ENCODE measurements at places on chromosomes 2 and 18.

DNA sequence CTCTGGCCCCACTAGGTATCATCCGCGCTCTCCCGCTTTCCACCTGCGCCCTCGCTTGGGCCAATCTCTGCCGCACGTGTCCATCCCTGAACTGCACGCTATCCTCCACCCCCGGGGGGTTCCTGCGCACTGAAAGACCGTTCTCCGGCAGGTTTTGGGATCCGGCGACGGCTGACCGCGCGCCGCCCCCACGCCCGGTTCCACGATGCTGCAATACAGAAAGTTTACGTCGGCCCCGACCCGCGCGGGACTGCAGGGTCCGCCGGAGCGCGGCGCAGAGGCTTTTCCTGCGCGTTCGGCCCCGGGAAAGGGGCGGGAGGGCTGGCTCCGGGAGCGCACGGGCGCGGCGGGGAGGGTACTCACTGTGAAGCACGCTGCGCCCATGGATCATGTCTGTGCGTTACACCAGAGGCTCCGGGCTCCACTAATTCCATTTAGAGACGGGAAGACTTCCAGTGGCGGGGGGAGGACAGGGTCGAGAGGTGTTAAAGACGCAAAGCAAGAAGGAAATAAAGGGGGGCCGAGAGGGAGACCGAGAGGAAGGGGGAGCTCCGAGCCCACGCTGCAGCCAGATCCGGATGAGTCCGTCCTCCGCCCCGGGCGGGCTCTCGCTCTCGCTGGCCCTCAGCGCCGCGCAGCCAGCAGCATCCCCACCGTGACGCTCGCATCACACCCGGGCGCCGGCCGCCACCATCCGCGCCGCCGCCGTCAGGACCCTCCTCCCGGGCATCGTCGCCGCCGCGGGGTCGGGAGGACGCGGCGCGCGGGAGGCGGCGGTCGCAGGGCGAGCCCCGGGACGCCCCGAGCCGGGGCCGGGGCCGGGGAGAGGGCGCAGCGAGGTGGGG is 664 bp downstream of the NETO1 start:
- no peak for DNase-seq

DNA sequence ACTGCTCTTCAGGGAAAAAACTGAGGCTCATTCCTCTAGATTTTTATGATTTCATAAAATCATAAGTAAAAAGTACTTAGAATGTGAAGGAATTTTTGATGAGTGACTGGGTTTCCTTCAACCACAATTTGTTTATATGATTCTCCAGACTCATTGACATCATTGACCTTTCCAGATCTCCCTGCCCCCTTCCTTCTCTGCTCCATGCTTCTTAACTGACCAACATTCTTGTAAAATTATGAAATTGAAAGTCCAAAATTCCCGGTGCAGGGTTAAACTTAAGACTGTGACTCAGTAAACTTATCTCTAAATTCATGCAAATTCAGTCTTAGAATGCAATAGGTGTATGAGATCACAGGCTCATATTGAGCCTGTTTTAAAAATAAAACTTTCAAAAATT is 648.9 kb downstream of the TDRD15 start:
- peak; percentile 2 for DNase-seq

DNA sequence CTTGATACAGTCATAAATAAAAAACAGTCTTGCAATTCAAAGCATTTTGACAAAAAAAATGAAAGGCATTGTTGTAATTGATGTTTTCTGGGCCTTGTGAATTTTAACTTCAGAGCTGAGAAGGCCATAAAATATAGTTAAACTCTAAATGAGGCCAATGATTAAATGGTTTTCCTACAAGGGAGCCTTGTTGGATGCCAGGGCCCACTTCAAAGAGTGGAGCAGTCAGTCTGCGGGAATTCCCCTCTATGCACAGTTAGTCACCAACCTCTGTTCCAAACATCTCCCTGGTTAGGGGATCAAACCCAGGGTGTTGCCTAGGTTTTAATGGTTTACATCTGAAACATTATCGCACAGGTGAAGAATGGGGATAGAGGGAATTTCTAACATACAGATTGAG is 143.4 kb downstream of the NCKAP5 start:
- DNase-seq: no peak

GRCh38 chr2:239425631-239426030 is 24.8 kb upstream of the HDAC4 start:
- DNase-seq: no peak

- DNase-seq: no peak
Measured at GRCh38 chr18:79406708-79407107, 11.0 kb downstream of the NFATC1 start.

- DNase-seq: no peak
Measured at GRCh38 chr2:185066128-185066527, 467.8 kb downstream of the ZNF804A start.

DNA sequence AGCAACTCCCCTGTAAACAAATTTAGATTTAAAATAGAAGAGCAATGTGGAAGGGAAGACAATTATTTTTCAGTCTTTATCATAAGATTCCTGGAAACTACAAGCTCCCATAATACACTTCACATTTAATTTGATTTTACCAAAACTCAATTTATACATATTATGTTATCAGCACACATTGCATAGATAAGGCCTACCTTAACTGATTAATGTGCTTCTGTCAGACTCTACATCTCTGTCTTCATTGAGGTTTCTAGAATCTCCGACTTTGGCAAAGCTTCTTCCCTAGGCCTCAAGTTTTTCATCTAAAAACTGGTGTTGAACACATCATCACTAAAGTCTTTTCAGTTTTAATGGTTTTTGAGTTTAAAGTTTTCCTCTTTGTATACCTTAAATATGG is 366.1 kb downstream of the CLIP4 start:
- DNase-seq: no peak

DNA sequence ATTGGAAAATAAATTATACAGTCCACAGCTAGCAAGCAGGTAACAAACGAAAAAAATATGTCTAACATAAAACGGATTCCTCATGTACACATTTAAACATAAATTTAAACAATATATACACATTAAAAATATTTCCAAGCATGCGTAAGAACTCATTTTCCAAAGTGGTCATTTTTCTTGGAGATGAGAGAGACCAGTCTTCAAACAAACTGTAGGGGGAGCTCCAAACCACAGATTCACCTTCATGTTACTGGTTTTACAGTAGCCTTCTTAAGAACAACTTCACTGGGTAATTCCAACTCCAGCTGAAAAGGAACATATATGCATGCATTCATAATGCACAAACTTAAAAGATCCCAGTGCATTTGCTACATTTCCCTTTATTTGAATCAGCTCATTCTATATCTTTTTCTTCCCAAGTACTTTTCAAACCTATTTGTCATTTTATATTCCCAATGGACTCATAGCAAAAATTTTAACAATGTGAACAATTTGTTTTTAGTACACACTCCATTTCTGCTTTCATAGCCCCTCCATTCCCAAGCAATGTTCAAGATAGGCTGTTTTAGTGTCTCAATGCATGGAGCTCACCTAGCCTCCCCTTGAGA is 4.7 kb upstream of the STAMBP start:
- peak; percentile 94 for DNase-seq

- DNase-seq: peak; percentile 33
Measured at GRCh38 chr2:201467666-201468065, 16.1 kb downstream of the STRADB start.

DNA sequence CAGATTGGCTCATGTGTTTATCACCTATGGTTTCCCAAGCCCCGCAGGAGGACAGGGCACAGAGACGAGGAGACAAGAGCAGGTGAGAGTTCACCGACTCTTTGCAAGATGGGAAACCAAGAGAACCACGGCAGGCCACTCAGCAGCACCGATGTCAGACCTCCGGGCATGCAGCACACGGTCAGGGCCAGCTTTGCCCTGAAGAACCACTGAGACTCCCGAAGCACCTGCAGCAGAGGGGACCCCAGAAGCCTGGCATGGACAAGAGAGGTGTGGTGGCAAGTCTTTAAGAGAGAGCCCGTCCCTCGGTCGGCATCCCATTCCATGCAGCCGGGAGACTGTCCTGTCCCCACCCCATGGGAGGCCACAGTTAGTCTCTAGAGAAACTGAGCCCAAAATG is 36.6 kb upstream of the TAF1B start:
- no peak for DNase-seq

GRCh38 chr2:58834404-58834803 is 593.3 kb upstream of the FANCL start:
- DNase-seq: peak; percentile 9

DNA sequence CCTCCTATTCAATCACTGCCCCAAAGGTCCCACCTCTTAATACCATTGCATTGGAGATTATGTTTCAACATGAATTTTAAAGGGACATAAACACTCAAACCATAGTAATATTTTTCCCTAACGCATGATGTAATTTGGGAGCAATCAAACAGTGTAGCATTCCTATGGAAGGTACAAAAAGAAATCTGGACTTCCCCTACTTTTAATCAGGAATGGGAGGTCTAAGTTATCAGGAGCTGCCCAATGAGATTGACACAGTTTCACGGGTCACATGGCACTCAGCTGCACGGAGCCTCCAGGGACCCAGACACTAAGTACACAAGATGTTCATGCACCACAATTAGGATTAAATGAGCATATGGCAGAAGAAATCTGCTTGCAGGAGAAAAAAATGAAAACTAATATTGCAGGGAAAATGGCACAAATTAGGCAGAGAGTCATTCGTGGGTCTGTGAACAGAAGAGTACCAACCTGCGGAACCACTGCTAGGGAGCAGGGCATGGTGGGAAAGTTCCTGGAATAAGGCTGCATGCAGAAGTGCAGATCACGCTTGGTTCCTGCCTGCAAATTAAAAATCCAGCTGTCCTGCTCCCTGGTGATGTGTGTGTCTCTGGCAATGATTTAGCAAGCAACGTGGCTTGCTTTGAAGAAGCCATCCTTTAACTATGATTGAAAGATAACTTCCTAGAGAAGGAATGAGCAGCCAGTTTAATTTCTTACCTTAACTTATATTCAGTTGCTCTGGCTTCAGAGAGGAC is 326.6 kb upstream of the ID2 start:
- no peak for DNase-seq

GRCh38 chr2:8089596-8089995 is 592.3 kb upstream of the ID2 start:
- DNase-seq: peak; percentile 36

DNA sequence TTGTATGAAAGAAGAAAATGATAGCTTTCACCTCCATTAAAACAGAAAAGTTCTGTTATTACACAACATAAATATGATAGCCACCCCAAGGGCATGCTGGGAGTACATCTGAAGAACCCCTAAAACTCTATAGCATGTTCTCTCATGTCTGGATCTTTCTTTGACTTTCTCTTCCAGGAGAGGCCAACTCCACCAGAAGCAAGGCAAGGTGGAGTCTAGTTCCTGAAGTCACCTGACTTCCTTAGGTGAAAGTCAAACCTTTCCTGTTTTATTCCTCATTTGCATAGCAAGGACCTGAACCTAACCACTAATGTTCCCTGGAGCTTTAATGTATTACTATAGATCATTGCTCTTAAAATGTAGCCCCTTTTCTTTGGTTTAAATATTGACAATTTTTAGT is 5.7 kb downstream of the STAT1 start:
- no peak for DNase-seq

GRCh38 chr2:241514553-241514952 is 6.2 kb upstream of the STK25 start:
- peak; percentile 45 for DNase-seq

- DNase-seq: peak; percentile 34
Measured at GRCh38 chr2:148653437-148653836, 8.9 kb downstream of the EPC2 start.

GRCh38 chr2:175463589-175464310 is 282.2 kb upstream of the ATP5MC3 start:
- DNase-seq: no peak

GRCh38 chr2:120307482-120307881 is 38.5 kb upstream of the INHBB start:
- DNase-seq: no peak

- DNase-seq: peak; percentile 84
Measured at GRCh38 chr2:10283106-10284062, 19.3 kb upstream of the HPCAL1 start.

GRCh38 chr2:160242893-160243564 is 43.0 kb upstream of the ITGB6 start:
- no peak for DNase-seq

- no peak for DNase-seq
Measured at GRCh38 chr18:10736984-10737383, 211.2 kb downstream of the NAPG start.

GRCh38 chr2:11752906-11753305 is 6.5 kb downstream of the LPIN1 start:
- no peak for DNase-seq

- peak; percentile 34 for DNase-seq
Measured at GRCh38 chr2:173090973-173091660, 15.5 kb downstream of the MAP3K20 start.

DNA sequence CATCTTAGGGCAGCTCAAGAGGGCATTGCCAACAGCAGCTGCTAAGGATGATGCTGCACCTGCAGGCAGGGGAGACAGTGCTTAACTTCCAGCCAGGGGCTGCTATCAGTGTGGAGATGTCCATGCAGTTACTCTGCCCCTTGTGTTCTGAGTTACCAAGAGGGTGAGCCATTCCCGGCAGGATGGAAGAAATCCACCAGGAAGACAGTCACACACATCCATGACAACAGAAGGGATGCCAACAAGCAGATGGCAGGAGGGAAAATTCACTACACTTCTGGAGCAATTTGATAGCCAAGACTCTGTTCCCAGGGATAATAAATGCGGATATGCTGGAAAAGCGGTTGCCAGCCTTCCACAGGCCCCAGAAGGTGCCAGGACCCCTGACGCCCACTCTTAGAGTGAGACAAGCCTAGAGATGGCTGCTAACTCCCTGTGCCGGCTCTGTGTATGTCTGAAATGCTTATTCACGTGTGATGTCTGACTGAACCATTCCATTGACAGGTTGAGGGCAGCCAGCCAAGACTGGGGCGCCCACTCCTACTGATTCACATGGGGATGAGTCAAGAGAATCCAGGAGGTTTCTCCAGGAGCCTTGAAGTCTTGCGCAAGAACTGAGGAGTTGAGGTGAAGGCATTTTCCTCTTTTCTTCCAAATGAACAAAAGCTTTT is 24.5 kb downstream of the LOXHD1 start:
- no peak for DNase-seq

GRCh38 chr2:119149611-119150010 is 8.9 kb downstream of the C1QL2 start:
- no peak for DNase-seq

- no peak for DNase-seq
Measured at GRCh38 chr2:30514848-30515435, 67.9 kb downstream of the LCLAT1 start.

GRCh38 chr2:179377296-179377695 is 112.7 kb upstream of the SESTD1 start:
- DNase-seq: no peak

DNA sequence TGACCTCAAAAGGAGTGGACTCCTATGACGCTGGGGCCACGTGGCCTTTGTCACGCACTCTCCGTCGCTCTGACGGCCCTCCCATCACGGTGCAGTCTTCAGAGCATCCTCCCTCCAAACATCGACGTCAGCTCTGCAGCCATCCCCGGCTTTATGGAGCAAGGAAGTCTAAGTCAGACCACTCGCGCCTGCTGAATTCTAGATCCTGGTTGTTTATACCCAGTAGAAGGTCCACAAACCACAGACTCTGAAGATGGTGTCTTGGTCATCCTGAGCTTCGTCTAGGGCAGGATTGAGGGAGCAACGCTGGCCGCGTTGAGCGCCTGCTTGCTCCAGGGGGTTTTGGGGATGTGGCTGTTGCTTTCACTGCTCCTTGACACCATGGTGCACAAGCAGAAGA is 228.0 kb upstream of the SALL3 start:
- no peak for DNase-seq
